ENCODE measurements at places on chromosomes 5 and 9.
A peak's percentile ranks its signal among the peaks of the same experiment; 100 is the strongest.

DNA sequence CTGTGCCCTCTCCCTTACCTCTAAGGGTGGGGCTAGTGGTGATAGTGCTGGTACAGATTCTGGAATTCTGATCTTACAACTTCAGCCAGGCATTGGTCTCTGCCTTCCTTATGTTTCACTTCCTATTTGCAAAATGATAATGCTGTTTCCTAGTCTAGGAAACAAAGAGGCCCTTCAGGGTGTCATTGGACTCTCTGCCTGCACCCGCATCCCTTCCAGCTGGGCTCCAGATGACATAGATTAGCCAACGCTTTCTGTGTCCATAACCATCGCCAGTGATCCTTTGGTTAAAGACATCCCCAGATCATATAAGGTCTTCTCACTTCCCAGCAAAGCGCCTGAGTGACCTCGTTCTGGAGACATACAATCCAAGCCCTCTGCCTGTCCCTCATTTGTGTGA, 180.7 kb downstream of the ERCC6L2 start:
- no peak for DNase-seq

- no peak for DNase-seq
Measured at GRCh38 chr9:89868100-89868499, 263.3 kb downstream of the GADD45G start.

GRCh38 chr9:98559561-98559960, 149.2 kb downstream of the GABBR2 start:
- no peak for DNase-seq

GRCh38 chr5:64619609-64620008, 70.7 kb upstream of the SHISAL2B start:
- no peak for DNase-seq

DNA sequence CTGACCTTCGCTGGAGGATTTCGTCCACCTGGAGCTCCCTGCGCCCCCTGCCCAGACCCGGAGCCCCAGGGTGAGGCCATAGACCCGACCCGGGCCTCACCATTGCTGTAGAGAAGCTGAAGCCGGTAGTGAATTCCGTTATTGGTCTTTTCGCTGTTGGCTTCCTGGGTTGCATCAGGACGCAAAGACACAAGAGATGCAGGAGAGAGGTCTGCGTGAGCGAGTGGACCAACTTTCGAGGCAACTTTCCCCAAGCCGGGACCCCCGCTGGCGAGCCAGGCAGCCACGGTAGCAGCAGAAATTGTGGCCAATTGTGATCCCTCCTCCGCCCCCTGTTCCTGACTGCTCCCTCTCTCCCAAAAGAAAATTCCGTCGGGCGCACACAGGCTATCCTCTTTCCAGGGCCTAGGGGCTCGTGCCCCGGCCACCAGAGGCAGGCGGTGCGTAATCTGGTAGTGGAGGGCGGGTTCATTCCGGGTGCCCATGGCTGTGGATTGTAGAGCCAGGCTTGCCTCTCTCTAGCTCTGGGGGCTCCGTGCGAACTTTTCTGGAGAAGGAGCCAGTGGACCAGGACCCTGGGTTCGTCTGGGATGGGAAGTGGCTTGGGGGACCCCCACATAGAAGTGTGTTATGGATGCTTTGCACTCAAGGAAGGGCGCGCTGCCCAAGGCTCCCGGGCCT, 3.3 kb downstream of the EBF1 start:
- DNase-seq, result no peak

DNA sequence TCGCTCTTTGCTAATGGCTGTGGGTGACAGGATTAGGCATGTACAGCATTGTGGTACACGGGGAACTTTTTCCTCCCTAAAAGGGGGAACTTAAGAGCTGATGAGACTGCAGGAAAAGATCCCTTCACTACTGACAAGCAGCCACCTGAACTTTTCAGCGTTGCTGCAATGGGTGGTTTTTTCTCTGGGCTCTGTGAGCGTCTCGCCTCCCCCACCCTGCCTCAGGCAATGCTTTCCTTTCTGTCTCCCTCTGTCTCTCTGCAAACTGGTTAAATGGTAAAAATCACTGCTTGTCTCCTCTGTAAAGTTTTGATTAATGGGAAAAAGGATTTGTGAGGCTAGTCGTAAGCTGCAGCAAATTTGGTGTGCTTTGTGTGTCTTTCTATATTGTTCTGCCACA, 20.3 kb downstream of the HSD17B3 start:
- DNase-seq, result no peak

GRCh38 chr9:19799784-19800183, 10.9 kb upstream of the SLC24A2 start:
- DNase-seq, result no peak

DNA sequence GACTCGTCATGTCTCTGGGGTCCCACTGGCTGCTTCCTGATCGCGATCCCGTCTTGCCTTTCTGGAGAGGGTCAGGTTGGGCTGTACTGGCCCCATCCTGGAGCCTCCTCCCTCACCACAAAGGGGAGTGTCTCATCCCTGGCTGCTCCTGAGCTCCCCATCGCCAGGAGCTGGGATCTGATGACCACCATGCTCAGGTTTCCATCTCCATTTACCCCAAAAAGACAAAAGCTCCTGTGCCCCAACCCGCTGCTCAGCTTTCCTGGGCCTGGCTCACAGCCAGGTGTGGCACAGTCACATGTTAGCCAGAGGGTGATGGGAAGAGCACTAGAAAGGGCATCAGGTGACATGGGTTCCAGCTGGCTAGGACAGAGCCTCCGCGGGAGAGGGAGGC, 47.3 kb upstream of the CDKN2AIPNL start:
- DNase-seq, result no peak

- DNase-seq, result no peak
Measured at GRCh38 chr5:143456952-143457547, 53.6 kb upstream of the NR3C1 start.

- no peak for DNase-seq
Measured at GRCh38 chr5:113089653-113090335, 113.2 kb downstream of the DCP2 start.

DNA sequence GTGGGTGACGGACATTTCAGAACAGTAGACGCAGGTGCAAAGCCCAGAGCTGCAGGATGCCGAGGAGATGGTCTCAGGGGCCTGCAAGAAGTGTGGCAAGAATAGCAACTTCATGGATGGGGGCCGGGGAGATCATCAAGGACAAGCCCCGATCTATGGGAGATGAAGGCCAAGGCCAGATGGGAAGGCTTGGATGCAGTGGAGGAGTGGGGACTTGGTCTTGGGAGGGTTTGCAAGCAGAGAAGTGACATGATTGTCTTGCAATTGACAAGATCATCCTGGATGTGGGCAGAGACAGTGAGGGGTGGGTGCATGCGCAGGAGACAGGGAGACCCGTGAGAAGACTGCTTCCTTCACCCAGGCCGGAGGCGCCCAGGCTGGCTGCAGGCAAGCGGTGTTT, 198.1 kb downstream of the CDK5RAP2 start:
- no peak for DNase-seq

- DNase-seq, result no peak
Measured at GRCh38 chr5:165201771-165202518, 1696.5 kb downstream of the MAT2B start.

- no peak for DNase-seq
Measured at GRCh38 chr9:95746408-95747180, 128.9 kb upstream of the ERCC6L2 start.

DNA sequence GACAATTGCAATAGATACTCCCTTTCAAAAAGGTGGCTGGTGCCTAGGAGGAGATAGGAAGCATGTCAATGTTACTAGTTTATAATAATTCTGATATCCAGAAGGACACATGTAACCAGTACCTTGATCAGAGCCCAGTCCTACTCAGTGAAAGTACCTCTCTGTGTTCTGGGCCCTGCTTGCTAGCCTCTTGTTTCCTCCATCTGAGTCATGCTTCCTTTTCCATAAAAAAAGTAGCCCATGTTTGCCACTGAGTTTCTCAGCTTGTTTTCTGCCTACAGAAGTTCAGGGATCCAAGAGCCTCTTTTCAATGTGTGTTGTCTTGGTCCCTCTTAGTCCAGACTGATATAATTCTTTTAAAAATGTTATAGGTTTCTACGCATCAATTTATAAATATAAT, 149.0 kb downstream of the SSBP2 start:
- DNase-seq, result no peak

- DNase-seq, result peak; percentile 87
Measured at GRCh38 chr9:131423171-131423581, 29.3 kb downstream of the PRRC2B start.

DNA sequence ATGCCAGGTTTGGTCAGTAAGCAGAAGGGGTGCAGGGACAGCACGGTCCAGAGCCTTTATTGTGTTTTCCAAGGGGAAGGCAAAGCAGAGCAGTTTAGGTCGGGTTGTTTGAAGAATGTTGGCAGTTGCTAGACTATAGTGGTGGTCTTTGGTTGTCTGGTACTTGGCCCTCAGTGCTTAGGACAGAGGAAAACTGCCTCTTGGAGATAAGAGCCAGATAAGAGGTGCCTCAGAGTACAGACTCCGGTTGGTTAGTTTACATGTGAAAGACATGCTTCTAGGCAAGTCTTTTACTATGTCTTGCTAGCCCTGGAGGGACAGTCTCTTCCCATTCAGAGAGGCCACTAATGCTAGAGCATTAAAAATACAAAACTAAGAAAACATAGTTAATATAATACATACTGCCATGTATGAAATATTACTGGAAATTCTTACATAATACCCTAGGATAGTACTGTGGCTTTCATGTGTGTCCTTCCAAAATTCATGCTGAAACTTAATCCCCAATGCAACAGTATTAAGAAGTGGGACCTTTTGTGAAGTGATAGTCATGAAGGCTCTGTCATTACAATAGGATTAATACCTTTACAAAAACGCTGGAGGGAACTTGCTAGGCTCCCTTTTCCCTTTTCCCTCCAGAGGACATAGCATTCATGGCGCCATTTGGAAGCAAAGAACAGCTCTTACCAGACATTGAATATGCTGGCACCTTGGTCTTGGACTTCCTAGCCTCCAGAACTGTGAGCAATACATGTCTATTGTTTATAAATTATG, 280.4 kb downstream of the TMEM167A start:
- no peak for DNase-seq

GRCh38 chr5:109455598-109456096, 45.9 kb upstream of the PJA2 start:
- DNase-seq, result peak; percentile 99

DNA sequence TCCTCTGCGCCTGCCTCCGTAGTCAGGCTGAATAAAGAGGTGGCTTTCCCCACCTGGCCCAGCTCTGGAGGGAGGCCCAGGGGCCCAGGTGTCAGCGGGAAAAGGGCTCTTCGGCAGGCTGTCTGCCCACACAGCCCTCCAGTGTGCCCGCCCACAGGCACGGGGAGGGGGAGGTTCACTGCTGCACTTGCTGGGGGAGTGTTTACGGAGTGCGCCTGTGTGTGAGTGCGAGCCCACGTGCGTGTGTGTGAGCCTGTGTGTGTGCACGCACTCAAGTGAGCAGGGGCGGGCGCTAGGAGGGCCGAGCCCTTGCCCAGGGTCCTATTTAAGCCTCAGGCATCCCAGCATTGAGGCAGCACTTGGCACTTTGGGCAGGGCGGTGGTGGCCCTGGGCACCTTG, 10.9 kb downstream of the DNLZ start:
- DNase-seq, result no peak

DNA sequence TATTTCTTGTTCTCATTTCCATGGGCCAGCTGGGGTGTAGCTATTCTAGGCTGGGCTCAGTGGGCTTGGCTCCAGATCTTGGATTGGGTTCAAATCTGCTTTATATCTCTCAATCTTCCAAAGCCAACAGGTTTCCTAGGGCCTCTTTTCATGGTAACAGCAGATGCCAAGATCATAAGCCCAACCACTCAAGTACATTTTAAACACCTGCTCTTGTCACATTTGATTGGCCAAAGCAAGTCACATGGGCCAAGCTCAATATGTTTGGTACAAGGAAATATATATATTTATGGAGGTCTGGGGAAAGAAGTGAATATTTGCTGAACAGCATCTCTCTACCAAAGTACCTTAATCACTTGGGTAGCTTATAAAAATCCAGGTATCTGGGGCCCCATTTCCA, 49.5 kb downstream of the MRRF start:
- no peak for DNase-seq

GRCh38 chr5:10586008-10586407, 22.1 kb downstream of the ANKRD33B start:
- no peak for DNase-seq

DNA sequence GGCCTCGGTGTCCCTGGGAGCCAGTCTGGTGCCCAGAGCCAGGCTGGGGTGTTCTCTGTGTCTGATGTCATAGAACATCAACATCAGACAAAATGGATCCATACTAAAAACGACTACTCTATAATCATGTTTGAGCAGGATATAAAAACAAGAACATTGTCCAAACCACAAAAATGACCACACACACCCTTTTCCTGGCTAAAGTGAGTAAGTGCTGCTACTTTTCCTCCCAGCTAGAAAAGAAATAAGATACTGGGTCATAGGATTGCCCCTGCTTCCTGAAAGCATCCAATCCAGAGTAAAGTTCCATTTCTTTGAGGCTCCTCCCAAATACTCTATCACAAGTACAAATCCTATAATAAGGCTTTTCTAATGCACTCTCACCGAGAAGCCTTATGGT, 19.7 kb upstream of the TRAF1 start:
- DNase-seq, result no peak

GRCh38 chr5:172063463-172064235, 57.2 kb upstream of the FBXW11 start:
- DNase-seq, result no peak

DNA sequence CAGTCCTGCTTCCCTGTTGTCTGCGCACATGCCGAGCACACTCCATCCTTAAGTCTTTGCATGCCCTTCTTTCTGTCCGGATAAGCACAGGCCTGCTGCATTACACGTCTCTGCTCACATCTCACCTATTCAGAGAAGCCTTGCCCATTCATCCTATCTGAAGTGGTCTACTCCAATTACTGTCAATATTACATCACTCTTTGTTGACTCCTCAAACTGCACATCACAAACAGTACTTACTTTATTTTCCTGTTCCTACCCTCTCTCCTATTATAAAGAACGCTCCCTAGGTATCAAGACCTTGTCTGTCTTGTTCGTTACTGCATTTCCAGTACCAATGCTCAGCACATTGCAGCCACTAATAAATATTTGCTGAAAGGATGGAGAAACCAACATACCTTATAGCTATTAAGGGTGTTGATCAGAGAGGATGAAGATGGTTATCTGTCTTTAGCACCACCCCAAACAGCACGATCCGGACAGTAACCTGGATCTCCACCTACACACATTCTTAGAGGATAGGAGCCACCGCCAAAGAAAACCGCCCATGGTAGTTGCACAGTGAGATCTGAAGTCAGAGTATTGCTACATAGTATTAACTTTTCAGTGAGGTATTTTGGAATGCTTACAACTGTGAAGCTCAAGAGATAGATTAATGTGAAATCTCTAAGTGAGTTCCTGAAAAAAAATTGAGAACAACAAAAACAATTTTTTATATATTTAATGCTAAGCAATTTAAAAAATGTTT, 1.6 kb upstream of the PRRC1 start:
- no peak for DNase-seq

GRCh38 chr9:33125871-33126823, 41.0 kb downstream of the B4GALT1 start:
- no peak for DNase-seq

All from non-pigmented ciliary epithelial cell (primary cell).